ENCODE measurements at places on chromosomes 11 and 22.

- no peak for DNase-seq
Measured at GRCh38 chr22:23053051-23053707, 17.1 kb upstream of the GNAZ start.

DNA sequence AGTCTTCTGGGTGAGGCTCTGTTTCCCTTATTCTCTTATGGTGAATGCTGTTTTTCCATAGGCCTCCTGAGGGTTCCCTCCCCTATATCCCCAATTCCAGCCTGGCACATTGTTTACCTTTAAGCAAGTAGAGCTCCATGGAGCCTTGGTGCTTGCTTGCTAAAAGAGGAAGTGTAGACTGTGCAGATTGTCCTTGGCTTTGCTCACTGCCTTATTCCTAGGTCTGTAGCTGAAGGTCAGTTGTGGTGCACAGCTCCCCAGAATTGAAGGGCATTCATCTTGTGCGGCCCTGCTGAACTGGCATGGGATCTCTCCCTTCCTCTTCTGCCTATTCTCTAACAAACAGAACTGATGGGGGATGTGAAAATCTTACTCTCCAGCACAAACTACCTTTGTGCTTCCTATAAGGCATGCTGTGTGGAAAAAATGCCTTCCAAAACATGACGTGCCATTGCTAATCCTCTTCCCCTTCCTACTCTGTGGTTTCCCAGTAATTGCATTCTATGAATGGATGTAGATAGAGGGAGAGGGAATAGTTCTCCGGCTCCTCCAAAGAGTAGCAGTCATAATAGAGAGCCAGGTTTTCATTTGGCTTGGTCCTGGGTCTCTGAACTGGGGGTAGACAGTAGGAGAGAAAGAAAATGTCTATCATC, 34.2 kb upstream of the PLET1 start:
- DNase-seq: no peak

DNA sequence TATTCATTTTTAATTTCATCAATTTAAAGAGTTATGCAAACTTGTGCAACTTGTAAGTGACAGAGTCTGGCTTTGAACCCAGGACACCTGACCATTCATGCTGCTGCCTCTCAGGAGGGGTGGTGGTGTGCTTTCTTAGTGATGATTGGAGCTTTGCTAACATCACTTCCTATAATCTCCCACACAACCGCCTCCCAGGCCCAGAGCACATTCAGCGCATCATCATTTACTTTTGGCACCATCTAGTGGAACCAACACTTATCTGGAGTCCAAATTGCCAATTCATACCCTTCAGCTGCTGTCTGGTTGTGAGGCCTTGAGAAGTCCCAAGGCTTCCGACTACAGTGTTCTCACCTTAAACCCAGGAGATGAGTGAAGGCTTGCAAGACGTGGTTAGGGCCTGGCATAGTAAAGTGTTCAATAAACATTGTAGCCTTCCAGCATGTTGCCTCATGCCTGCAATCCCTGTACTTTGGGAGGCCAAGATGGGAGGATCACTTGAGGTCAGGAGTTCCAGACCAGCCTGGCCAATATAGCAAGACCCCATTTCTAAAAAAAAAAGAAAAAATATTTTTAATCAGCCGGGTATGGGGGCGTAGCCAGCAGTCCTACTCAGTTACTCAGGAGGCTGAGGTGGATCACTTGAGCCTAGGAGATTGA, 1.1 kb upstream of the TTLL1 start:
- peak; percentile 63 for DNase-seq

- DNase-seq: no peak
Measured at GRCh38 chr11:38582151-38582550, 1984.1 kb upstream of the RAG2 start.

DNA sequence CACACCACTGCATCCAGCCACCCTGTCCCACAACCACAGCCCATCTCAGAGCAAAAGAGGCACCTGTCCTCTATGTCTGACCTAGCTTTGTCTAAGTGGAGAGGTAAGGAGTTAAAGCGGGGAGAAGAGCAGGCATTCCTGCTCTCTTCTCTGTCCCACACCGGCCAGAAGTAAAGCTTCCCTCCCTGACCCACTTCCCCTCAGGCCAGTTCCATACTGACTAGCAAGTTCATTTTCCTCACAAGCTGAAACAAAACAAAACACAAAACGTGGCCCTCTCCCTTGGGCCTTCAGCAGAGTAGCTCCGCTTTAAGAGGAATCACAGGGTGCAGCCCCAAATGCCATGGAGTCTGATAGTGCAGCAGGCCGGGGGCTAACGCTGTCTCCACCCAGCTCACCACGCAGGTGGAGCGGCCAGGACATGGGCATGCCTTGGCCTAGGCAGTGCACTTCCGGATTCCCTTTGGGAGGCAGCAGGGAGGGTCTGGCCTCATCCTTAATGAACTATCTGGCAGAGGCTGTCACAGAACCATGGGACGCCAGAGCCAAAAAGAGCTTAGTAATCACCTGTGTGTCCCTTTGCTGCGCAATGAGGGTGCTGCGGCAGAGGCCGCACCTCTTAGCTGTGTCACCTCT, 34.0 kb downstream of the FLI1 start:
- DNase-seq: no peak
